Activated CD4-positive, alpha-beta T cell treated with anti-CD3 and anti-CD28 coated beads, Interleukin-2, amount 50 U/mL, for 48 hours (primary cell): ENCODE measurements at places on chromosomes 7 and 10.

- no peak for DNase-seq
Observed at GRCh38 chr7:30785786-30786185, 14.6 kb downstream of the MINDY4 start.

GRCh38 chr10:86308056-86308455 lies 58.5 kb downstream of the GRID1 start:
- no peak for DNase-seq

GRCh38 chr7:16795624-16796023 lies 9.2 kb downstream of the AGR2 start:
- DNase-seq: no peak

DNA sequence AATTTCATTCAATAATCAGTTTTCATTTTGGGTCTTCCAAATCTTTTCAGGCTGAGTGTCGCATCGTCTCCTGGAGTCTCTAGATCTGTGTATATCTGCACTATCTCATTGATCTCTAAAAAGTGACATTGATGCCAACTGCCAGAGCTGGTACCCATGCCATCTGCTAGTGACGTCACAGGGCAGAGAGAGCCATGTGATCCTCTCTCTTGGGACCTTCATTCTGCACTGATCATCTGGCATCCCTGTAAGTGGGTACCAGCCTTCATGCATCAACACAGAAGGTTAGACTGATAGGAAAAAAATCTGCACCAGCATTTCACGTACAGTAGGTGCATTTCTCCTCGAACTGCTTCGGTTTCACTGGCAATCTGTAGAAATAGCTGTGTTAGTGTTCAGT lies at the start of gene NEUROD6:
TSS of gene NEUROD6 (minus strand) at position 124 of the 400 bp plus-strand sequence. CDS start 1,458 bp downstream, outside the sequence.
- no peak for DNase-seq

GRCh38 chr10:4569151-4569550 lies 256.9 kb upstream of the AKR1E2 start:
- DNase-seq: no peak

DNA sequence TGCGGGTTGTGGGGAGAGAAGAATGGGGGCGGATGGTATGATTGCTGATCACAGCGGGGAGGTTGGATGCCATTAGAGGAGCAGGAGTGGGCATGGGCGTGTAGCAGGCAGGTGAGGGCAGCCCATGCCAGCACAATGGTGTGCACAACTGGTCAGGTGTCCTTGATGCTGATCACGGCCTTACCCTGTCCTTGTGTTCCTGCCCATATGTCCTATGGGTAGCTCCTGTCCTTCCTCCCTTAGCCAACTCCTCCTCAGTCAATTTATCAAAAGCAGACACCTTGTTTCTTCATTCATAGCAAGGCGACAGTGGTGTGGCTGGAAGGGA lies 30.7 kb downstream of the WDR86 start:
- no peak for DNase-seq

DNA sequence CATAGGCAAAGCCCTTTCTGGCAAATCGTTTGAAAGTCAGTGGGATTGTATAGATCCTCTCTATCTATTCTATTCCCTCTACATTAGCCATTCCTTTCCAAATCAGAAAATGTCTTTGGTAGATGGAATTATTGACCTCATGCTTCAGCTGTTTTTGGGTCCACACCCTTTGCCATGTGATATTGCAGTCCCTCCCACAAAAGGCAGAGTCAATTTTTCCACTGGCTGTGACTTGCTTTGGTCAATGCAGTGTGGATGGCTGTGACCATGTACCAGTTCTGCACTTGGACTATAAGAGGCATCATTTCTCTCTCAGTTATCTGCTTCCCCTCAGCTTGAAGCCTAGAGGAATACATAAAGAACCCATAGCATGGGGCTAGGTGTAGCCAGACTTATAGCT lies 332.9 kb downstream of the PTEN start:
- DNase-seq: no peak

DNA sequence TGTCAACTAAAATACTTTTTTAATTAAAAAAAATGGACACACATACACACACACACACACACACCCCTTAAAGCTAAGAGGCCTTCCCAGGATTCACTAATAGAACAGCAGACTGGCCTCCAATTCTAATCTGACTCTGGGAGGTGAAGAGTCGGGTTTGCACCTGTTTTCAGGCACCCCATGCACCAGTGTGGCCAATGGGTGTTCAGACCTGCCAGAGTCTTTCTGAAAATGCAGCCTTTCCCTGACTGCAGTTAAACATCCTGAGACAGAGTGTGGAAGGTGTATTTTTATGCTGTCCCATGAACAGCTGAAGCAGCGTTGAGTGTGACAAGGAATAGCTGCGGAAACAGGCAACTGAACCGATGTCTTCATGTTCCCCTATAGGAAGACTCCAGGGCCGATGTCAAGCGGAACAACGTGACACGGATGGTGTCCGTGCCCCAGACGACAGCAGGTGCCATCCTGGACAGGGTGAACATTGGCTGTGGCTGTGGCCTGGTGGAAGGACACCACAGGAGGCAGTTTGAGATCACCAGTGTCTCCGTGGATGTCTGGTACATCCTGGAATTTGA lies 74.6 kb upstream of the LYZL2 start:
- DNase-seq: peak; percentile 41

DNA sequence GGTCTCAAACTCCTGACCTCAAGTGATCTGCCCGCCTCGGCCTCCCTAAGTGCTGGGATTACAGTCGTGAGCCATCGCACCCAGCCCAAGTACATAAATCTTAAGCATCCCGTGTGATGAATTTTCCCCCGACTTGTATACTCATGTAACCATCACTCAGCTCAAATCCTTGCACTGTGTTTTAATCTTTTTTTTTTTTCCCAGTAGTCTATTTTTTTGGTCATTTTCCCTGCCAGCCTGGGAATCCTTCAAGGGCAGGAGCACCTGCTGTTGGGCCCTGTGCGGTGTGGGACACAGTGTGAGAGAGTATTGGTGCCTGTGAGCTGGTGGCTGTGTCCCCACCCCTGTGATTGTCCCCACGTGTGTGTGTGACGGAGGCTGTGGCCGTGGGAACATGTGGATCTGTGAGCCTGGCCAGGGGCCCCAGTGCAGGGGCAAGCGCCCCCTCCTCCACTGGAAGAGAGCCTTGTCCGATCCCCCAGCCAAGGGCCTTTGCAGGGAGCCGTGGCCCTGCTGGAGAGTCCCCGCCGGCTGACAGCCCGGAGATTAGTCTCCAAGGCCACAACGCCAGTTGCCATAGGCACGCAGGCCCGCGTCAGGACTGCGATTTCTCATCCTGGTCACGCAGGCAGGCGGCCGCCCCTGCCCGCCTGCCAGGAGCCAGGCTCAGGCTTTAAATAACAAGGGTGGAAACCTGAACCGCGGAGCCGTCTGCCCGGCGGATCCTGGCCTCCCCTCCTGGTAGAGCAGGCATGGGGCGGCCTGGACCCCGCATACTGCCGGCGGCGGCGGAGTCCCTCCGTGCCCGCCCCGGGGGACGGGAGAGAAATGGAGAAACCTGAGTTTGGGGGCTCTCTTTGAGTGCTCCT lies 26.5 kb downstream of the GTF2IRD1 start:
- no peak for DNase-seq

DNA sequence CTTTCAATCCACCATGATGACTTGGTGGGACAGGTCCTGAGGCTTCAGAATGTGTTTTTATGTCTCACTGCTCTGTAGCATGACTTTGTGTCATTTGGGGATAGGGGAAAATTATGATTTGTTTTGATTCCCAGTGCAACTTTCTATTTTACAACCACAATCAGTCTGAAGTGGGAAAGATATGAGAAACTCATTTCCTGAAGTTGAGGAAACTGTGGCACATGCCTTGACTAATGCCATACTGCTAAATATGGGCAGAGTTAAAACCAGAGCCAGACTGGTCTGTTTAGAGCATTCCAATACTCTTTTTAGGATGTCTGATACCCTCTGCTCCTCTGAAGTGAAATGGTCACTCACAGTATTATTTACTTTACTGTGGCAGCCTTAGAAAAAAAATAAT lies 307.7 kb downstream of the ADRA2A start:
- no peak for DNase-seq

DNA sequence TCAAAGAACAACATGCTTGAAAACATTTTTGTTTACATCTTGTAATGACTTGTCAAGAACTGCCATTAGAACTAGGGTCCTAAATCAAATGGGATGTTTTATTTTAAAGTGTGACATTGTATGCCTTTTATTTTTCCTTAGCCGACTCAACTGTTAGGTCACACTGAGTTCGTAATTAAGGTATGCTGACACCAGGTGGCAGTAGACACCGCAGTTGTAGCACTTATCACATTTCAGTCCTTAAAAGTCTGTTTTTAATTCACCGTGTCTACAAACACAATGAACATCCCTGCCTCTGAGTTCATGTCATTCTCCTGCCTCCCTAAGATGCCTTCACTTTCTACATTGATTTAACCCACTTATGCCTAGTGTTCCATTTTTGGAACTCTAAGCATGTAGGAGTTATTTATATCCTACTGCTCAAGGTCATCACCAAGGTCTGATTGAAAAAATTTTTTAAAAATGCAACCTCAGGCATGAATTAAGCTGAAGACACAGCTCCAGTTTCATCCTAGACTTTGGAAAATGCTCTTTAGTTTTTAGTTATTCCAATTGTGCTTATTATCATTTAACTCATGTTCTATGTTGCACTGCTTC lies 186.1 kb downstream of the BMPER start:
- DNase-seq: no peak

DNA sequence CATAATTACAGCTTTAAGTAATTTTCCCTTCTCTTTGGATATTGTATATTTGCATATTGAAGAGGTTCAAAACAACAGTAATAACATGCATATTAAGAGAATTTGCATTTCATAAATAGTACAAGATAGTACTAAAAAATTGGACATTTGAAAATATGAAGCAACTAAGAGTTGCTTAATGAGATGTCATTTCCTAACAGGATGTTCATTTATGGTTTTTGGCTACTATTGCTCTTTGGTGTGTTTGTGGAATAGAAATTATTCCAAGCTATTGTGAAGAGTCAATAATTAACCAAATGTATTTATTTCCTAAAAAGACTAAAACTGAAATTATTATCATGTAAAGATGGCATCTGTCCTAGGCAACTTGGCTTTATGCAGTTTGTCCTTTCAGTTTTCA lies 4.1 kb upstream of the SGCE start:
- DNase-seq: no peak

DNA sequence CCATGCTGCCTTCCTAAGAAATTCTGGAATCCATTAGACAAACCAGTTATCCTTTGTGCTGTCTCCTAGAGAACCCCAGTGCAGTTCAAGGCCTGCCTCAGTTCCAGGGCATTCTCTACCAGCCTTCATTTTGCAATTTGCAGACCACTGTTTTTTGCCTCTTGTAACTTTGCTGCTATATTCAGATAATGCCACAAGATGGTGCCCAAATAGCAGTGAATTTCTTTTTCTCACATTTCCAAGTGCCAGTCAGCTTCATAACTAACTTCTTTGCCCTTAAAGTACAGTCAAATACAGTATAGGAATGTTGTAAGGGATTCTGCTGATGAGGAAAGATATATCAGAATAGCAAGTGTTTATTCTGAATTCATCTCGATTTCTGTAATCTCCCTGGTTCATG lies 25.2 kb downstream of the LOXL4 start:
- no peak for DNase-seq

DNA sequence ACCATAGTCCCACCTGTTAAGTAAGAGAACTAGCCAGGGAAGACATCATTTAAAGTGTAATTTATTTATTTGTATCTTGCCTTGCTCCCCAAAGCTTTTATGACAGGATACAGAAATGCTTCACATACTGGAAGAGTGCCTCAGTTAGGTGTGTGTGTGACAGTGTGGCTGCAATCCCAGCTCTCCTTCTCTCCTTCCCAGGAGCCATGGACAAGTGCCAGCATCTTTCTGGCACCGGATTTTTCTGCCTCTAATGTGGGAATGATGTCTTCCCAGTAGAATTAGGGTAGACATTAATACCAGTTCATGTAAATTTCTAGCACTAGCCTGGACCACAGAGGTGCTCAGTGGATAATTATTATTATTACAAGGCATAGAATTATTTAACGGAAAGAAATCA lies 30.3 kb upstream of the ATXN7L1 start:
- DNase-seq: no peak

- DNase-seq: peak; percentile 66
Observed at GRCh38 chr10:124647421-124648130, 96.6 kb downstream of the FAM53B start.

- DNase-seq: no peak
Observed at GRCh38 chr10:76974017-76974691, 663.5 kb downstream of the KCNMA1 start.

DNA sequence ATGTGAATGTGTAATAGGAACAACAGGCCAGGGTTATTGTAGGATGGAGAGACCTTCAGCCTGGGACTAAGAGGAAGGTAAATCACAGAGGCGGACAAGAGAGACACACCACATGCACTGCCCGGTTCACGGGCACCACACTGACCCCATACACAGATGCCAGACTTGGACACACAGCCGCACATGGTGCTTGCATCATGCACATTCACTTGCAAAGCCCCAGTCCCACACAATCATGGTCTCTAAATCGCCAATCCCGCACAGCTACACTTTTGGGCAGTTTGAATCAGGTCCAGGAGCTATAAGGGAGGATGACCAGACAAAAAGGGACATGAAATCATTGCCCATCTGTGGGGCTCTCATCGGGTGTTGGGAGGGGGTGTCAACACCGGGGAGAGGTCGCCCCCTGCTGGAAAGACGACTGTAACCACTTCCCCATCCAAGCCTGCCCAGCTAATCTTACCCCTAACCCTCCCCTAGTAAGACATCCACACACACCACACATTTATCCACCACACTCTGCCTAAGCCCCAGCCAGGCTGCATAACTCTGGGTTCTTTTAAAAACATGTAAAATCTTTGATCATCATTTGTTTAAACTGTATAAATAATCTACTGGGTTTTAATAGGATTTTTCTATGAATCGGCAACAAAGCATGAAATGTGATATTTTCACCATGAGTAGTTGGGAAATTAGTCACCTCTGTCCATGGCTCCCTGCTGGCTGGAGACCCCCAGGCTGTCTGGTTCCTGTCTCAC lies 40.5 kb upstream of the SLF2 start:
- peak; percentile 80 for DNase-seq

- DNase-seq: no peak
Observed at GRCh38 chr7:1355568-1356340, 103.5 kb downstream of the MICALL2 start.

- DNase-seq: no peak
Observed at GRCh38 chr10:132970641-132971438, 28.5 kb upstream of the CFAP46 start.

DNA sequence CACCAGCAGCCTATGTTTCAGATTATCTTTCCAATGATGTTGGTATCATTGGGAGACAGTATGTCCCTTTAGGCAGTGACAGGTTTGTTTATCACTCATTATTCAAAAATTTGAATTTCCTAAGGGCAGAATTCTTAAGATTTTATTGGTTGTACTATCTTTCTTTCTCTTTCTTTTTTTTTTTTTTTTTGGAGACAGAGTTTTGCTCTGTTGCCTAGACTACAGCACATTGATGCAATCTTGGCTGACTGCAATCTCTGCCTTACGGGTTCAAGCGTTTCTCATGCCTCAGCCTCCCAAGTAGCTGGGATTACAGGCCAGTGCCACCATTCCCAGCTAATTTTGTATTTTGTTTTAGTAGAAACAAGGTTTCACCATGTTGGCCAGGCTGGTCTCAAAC lies 111.2 kb downstream of the PON1 start:
- DNase-seq: no peak

GRCh38 chr10:18306031-18306430 lies 165.8 kb downstream of the CACNB2 start:
- no peak for DNase-seq

- no peak for DNase-seq
Observed at GRCh38 chr10:118307220-118307619, 34.9 kb downstream of the FAM204A start.
